Muscle of leg (tissue), 16 donors: ENCODE measurements at places on chromosomes 13 and 19. TPM values are rescaled to one million over a fixed set of nuclear protein-coding genes. Genes with fewer than 3 reads are reported as not detected.

The FFAR1 gene
- total RNA-seq, result 0.04 TPM

The ELANE gene
- 0.22 TPM for total RNA-seq

The NCAN gene
- total RNA-seq, result 0.22 TPM

The SMIM44 gene
- not detected for total RNA-seq

The MISP3 gene
- 0.62 TPM for total RNA-seq

DNA sequence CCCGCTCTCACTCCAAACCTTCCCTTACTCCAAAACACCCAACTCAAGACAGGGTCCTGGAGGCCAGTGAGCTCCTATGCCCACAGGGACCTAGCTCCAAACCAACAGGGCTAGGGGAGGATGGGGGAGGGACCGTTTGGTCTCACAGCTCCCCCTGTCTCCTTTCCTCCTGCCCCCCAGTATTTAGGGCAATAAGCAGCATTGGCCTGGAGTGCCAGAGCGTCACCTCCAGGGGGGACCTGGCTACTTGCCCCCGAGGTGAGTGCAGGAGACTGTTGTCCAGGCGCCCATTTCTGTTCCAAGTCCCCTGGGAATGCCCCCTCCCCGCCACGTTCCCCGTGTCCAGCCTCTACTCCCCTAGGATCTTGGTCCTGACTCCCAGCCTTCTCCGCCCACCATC is 792 bp downstream of the RETN start:
- peaks cover 22% of the 10 kb centered on the region for H3K27me3 ChIP-seq
- H3K4me3 ChIP-seq, result no peak overlapping the region
- H3K4me1 ChIP-seq, result peaks cover 12% of the 10 kb centered on the region
- no peaks in the 10 kb centered on the region for H3K36me3 ChIP-seq
- DNase-seq, result no peak

DNA sequence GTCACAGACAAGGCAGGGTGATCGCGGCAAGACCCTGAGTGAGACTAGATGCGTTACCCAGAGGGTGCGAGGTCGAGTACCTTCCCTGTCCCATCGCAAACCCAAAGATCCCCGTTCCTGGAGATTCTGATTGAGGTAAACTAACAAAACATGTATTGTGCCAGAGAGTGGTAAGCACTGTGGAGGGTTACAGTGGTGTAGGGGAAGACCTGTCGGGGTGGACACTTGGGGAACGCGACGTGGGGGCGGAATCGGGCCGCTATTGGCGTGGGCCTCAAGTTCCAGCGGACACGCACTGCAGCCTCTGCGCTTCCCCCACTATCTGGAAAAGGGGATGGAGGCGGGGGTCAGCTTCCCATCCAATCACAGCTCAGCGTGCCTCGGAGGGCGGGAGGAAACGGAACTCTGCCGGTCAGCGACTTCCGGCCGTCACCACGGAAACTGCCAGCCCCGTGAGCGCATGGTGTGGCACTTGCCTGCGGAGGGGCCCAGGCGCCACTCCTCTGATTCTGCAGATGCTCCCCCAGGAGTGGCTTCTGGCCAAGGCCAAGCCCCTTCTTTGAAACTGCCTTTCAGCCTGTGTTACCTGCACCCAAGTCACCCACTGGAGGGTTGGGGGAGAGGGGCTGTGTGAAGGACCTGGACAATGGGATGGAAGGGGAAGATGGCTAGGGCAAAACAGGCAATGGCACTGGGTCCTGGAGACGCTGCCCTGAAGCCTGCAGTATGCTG is 1.0 kb upstream of the UBE2M start:
- peak overlapping the region; percentile 100 for H3K27ac ChIP-seq
- peak overlapping the region; percentile 84 for H3K4me3 ChIP-seq
- H3K27me3 ChIP-seq, result peaks cover 29% of the 10 kb centered on the region

DNA sequence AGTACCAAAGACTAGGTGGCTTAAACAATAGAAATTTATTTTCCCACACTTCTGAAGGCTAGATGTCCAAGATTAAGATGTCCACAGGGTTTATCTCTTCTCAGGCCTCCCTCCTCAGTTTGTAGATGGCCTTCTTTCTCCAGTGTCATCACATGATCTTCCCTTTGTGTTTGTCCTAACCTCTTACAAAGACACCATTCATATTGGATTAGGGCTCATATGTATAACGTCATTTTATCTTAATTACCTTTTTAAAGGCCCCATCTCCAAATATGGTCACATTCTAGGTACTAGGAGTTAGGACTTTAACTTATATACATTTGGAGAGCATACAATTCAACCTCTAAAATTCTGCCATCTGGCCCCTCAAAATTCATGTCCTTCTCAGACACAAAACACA is 34.3 kb downstream of the N4BP2L2 start:
- no peaks in the 10 kb centered on the region for H3K36me3 ChIP-seq
- no peaks in the 10 kb centered on the region for H3K27me3 ChIP-seq
- no peak overlapping the region for H3K4me3 ChIP-seq
- no peaks in the 10 kb centered on the region for H3K4me1 ChIP-seq

DNA sequence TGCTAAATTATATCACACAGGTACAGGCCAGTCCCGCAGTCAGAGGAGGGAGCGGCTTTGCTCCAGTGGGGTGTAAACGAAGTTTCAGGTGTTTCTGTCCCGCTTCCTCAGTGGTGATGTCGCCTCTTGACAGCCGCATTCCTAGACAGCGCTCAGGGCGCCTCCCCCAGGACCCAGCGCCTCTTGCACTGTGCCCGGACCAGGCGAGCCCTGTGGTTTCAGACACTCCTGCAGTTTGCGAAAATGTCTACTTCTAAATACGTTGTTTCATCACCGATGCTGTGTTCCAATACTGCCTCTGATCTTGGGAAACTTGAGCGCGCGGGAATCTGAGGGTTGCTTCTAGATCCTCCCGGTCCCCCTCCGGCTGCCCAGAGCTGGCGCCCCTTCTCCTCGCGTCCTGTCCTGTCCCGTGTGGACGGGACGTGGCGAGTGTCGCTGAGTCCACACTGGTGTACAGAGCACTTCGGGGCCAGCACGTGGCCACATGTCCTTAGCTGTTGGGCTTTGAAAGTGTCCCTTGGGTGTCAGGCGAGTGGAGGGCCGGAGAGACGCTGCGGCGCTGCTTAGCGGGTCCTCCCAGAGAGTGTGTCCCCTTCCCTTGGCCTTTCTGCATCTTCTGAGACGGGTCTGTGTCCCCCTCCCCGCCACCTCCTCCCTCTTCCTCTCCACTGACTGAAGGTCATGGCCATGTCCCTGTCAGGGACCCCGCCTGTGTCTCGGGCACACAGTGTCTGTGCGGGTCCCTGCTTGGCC is 14.6 kb upstream of the RPS15 start:
- H3K36me3 ChIP-seq, result peaks cover 85% of the 10 kb centered on the region
- DNase-seq, result no peak
- peaks cover 8% of the 10 kb centered on the region for H3K4me1 ChIP-seq
- H3K27ac ChIP-seq, result no peak overlapping the region
- H3K4me3 ChIP-seq, result no peak overlapping the region

DNA sequence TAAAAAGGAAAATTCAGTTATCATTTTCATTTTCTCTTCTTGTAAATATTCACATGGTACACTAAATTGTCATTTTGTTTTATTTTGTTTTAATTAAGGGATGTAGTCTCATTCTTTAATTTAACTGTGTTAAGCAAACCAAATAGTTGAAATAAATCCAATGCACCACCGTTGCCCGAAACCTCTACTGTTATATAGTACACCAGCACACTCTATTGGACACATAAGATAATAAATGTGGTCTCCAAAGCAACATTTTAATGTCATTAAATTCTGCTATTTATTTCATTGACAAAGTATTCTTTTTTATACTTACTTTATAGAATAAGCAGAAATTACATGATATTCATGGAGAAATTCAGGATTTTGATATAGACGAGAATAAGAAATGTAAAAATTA is 156.4 kb upstream of the FREM2 start:
- H3K36me3 ChIP-seq, result no peaks in the 10 kb centered on the region
- no peaks in the 10 kb centered on the region for H3K27me3 ChIP-seq
- peak; percentile 31 for DNase-seq

- peaks cover 9% of the 10 kb centered on the region for H3K4me1 ChIP-seq
- H3K4me3 ChIP-seq, result no peak overlapping the region
- peaks cover 9% of the 10 kb centered on the region for H3K27me3 ChIP-seq
- peak; percentile 16 for DNase-seq
- H3K27ac ChIP-seq, result no peak overlapping the region
- no peaks in the 10 kb centered on the region for H3K36me3 ChIP-seq
Measured at GRCh38 chr19:30564551-30565011, 192.4 kb downstream of the ZNF536 start.

DNA sequence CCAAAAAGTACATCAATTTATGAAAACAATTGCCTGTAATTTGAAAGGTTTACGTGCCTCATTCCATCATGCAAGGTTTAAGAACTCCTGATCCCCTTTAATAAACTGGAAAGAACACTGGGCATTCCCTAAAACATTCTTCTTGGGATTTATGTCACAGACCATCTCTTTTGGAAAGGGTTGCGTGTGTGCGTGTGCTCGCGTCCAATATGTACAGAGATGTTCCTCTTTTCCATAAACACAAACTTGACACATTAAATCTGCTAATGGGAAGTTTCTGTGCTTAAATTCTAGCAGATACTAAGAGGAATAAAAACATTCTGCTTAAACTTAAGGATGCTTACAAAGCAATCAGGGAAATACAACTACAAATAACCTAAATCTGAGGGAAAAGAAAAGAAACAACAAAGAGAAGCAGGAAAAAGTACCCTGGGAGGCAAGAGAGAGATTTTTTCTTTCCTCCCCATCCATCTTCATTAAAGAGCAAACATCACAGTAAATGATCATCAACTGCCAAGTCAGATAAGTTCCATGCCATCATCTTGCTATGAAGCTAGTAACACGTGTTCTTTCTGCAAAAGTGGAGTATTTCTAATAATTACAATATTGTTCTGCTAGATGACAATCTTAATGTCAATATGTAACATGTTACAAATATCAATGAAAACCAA is 83.7 kb downstream of the STK24 start:
- peaks cover 43% of the 10 kb centered on the region for H3K4me1 ChIP-seq
- no peak overlapping the region for H3K4me3 ChIP-seq
- no peak for DNase-seq
- peaks cover 2% of the 10 kb centered on the region for H3K36me3 ChIP-seq
- H3K27me3 ChIP-seq, result no peaks in the 10 kb centered on the region
- no peak overlapping the region for H3K27ac ChIP-seq

DNA sequence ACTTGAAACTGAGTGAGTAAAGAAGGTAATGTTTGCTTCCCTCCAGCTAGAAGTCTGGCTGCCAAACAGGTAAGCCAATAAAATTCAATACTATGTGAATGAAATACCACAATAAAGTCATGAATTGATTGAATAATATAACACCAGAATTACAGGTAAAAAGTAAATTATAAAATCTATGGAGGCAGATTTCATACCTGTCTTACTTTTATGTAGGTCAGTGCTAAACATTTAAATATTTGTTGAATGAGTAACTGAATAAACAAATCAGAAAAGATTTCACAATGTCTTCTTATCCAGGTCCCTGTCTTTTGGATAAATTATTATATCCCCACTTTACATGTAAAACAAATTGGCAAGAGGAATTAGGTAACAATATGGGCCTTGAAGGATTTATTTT is 62.7 kb downstream of the MICU2 start:
- H3K27me3 ChIP-seq, result no peaks in the 10 kb centered on the region
- H3K36me3 ChIP-seq, result peaks cover 4% of the 10 kb centered on the region
- no peak for DNase-seq
- no peak overlapping the region for H3K27ac ChIP-seq

GRCh38 chr19:46976845-46977320 is 42.8 kb upstream of the NPAS1 start:
- H3K27me3 ChIP-seq, result no peaks in the 10 kb centered on the region
- H3K36me3 ChIP-seq, result no peaks in the 10 kb centered on the region
- no peak overlapping the region for H3K4me3 ChIP-seq
- no peak for DNase-seq

DNA sequence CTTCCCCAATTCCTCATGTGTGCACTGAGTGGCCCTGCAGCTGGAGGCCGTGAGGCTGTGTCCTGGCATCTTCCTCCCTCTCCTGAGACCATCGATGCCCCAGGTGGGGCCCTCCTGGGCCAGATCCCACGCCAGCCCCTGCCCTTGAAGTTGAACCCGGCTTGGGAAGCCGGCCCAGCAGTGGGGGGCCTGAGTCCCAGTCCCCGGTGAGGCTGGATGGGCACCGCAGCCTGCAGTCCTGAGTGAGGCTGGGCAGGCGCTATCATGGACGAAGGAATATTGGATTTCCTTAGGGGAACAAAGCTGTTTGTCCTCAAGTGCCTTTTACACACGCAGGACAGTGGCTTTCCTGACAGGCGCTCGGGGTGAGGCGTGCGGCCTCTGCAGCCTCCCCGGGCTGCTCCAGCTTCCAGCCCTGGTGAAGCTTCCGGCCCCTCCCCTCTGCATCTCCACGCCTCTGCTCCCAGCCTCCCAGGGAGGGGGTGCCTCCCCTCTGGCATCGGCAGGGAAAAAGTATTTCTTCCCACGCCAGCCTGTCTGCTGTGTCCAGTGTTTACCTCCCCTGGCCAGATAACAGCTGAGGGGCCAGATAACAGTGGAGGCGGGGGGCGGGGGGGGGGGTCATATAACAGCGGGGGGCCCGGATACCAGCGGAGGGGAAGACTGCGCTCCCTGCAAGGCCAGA is 159.5 kb downstream of the KDM4B start:
- H3K36me3 ChIP-seq, result peaks cover 21% of the 10 kb centered on the region
- H3K4me3 ChIP-seq, result no peak overlapping the region
- peak overlapping the region; percentile 29 for H3K27ac ChIP-seq
- peak; percentile 79 for DNase-seq
- H3K4me1 ChIP-seq, result peaks cover 55% of the 10 kb centered on the region

GRCh38 chr13:36124236-36124822 is 6.9 kb downstream of the DCLK1 start:
- DNase-seq, result peak; percentile 50
- H3K4me3 ChIP-seq, result no peak overlapping the region
- H3K4me1 ChIP-seq, result peaks cover 13% of the 10 kb centered on the region
- H3K36me3 ChIP-seq, result peaks cover 16% of the 10 kb centered on the region
- H3K27ac ChIP-seq, result no peak overlapping the region

DNA sequence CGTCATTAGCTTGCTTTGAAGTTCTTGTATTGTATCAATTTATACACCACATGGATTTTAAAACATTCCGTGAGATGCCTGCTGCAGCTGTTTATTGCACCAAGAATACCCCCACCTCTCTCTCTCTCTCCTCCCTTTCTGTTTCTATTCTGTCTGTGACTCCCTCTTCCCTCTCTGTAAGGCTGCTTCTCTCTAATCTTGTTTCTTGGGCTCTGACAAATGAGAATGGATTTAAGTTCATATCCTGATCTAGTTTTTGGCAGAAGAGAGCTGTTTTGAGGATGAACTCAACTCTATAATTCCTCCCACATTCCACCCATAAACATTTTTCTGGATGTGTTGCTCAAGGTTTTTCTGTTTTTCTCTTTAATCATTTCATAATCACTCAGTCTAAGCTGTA is 144.3 kb upstream of the FRY start:
- no peaks in the 10 kb centered on the region for H3K36me3 ChIP-seq
- peak; percentile 39 for DNase-seq
- H3K4me1 ChIP-seq, result peaks cover 17% of the 10 kb centered on the region
- no peak overlapping the region for H3K4me3 ChIP-seq
- H3K27ac ChIP-seq, result no peak overlapping the region

DNA sequence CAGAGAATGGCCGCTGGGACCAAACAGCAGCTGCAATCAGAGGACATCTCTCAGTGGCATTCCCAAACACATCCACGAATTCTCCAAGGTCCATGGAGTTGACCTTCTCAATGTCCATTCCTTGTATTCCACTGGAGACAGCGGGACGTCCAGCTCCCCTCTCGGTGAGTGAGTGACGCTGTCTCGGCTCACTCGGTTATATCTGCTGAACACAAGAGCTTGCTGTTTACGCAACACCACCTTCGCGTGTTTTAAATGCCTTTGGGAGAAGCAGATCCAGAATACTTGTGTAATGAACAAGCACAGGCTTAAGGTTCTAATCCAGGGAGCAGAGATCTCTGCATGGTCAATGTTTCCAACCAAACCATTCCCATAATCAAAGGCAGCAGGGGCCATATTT is at the start of gene URAD:
Gene URAD, minus strand, starts transcription at position 174 of the 400 bp plus-strand sequence. Its CDS starts 56 bp downstream, at position 118.
- no peak for DNase-seq
- no peaks in the 10 kb centered on the region for H3K36me3 ChIP-seq
- H3K27me3 ChIP-seq, result peaks cover 23% of the 10 kb centered on the region
- no peak within 1 kb of the TSS for H3K4me3 ChIP-seq
- no peaks in the 10 kb centered on the region for H3K4me1 ChIP-seq
